Smooth muscle cell of the pulmonary artery (primary cell): ENCODE measurements at places on chromosomes 3 and 15. TPM values are rescaled to one million over a fixed set of nuclear protein-coding genes. Genes with fewer than 3 reads are reported as not detected.

Gene NMB
- total RNA-seq = 4.9 and 7.1 TPM in 2 replicates

Gene DNAH12
- 0.13 TPM in 2 replicates for total RNA-seq

Gene SOX2
- total RNA-seq = 0.63 TPM in 1 of 2 replicates, not detected in the other

Gene CEP19
- total RNA-seq = 2.6 and 4.0 TPM in 2 replicates

Gene TMEM207
- total RNA-seq = not detected in 2 replicates

Gene KLHL40
- not detected in 2 replicates for total RNA-seq

Gene GOLGA6D
- not detected in 2 replicates for total RNA-seq

Gene MORC1
- total RNA-seq = not detected in 2 replicates
